ENCODE measurements at places on chromosomes 12 and 14.

- no peak for DNase-seq
These were observed 81.2 kb downstream of the CFAP54 start for GRCh38 chr12:96570579-96570978.

DNA sequence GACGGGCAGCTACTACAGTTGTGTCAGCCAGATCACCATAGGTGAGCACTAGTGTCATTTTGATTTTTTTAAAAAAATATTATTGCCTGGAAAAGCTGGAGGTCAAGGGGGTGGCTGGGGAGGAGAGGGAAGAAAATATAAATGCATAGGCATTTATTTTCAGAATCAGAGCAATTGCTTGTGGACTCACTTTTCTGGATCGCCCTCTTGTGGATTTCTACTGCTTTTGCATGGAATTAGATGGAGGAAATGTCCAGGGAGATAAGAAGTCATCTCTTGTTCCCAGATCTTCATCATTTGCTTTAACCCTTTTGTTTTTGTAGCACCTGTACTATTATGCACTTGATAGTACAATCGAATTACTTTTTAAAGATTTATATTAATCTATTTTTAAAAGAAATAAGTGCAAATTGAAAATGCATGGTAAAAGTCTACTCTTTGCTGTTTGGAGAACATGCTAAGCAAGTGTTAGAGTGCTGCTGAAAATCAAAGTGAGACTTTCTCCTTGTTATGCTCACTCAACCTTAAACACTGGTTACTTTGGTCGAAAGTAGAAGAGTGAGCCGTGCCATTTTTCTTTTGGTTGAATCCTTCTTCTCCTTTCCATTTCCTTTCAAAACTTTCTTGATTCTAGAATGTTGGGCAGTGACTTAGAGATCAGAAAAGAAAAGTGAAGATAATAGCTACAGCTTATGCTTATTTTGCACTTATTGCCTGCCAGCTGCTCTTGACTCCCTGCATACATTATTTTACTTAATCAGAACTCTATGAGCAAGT lies 60.6 kb upstream of the ANO4 start:
- peak; percentile 60 for DNase-seq

DNA sequence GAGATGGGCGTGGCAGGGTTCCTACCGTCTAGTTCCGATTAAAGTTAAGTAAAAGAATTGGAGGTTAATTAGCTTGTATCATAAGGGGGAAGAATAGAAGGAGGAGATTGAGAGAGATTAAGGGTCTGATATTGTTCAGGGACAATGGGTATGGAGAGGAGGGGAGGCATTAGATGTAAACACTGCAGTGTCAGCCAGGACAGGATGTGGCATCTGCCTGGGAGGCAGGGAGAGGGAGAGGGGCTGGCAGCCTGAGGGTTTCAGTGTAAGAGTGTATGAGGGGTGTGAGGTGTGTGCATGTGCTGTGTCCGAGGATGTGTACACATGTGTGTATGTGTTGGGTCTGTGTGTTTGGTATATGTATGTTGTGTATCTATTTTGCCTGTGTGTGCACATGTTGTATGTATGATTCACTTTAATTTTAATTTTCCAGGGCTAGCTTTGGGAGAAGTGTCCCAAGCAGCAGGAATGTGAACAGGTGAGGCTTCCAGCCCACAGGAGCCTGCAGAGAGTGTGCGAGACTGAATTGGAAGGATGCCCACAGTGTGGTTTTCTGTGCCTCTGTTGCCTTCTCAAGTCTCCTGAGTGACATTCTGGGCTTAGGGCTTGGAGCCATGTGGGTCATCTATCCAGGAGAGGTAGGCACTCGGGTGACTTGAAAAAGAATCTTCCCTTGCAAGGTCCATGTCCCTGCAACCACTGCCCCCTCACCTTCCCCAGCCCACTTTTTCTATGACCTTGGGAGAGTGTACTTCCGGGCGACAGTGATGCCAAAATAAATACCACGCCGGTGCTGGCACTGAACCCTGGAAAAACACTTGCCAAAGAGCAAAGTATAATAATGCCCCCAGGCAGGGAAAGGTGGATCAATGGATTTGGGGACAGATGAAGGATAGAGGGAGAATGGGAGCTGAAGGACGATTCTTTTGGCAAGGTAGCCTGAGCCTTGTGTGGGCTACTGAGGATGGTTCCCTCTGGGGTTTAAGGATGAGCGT lies 36.8 kb upstream of the DCD start:
- DNase-seq: no peak

DNA sequence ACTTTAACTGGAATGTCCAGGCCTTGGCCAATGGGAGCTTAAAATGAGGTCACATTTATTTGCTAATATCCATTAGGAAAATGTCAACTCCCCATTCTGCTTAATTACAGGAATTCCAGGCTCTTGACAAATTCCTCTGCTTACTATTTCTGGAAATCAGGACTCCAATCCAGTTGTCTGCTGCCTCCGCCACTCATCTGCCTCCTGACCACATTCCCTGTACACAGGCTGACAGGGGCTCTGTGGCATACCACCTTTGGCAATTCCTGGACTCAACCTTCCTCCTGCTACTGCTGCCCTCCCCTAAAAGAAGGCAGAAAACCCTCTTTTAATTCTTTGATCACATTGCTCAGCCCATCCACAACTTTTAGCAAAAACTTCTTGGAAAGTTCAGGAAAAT lies 37.9 kb downstream of the KICS2 start:
- no peak for DNase-seq

- DNase-seq: no peak
These were observed 133.0 kb upstream of the ABCD2 start for GRCh38 chr12:39752482-39753137.

GRCh38 chr12:47407463-47408129 lies 298.2 kb downstream of the RPAP3 start:
- no peak for DNase-seq

DNA sequence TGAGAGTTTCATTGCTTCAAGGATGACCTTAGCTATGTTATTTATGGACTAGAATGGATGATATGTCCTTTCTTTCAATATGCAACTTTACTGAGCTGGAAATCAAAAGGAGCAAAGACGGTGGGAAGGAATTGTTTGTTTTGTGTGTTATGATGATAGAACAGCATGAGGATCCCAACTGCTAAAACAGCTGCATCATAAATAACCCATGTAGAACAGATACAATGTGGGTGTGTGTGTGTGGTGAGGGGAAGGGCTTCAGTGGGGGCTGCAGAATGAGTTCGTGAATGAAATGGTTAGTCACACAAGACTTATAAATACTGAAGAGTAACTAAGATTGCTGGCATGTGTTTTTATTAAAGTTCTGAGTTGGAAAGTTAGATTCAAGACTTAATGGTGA lies 80.1 kb downstream of the DACT1 start:
- DNase-seq: peak; percentile 61

- no peak for DNase-seq
These were observed 27.6 kb downstream of the ETV6 start for GRCh38 chr12:11677093-11677492.

Measured in IMR-90 (cell line).